ENCODE measurements at places on chromosomes 4 and X.

- no peak for DNase-seq
Measured at GRCh38 chrX:125883169-125883568, 282.9 kb downstream of the DCAF12L2 start.

DNA sequence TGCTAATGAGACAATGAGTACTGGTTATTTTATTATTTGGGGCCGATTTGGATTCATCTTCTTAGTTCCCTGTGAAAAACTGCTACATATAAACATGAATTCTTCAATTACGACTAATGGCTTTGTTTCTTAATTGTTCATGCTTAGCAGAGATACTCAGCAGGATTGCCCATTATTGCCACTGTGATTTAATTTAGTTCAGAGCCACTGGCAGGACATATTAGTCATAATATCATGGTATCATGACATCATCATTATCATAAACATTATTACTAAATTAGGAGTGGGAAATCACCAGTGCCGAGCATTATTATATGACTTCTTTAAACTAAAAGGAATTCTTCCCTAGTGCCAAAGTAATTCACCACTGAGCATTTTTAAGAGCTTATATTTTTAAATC, 201.4 kb downstream of the SPOCK3 start:
- no peak for DNase-seq

DNA sequence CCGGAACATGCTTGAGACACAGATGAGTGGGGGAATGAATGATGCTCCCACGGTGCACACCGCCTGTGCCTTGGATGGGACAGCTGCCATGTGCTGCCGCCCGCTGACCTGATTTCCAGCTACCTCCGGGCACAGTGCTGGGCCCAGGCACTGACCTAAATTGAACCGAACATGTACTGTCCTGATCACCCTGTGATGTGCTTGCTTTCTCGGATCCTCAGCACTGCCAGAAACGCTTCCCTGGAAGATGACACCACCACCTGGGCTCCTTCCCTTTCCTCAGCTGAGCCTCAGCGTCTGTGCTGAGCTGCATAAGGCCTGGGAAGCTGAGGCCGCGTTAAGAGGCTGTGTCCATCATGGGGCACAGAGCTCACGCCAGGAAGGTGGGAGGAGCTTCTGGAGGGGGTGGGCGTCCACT, 39.3 kb upstream of the MXD4 start:
- DNase-seq = no peak

- no peak for DNase-seq
Measured at GRCh38 chr4:184893801-184894571, 68.2 kb upstream of the ACSL1 start.

- no peak for DNase-seq
Measured at GRCh38 chr4:8402640-8403039, 37.9 kb downstream of the ACOX3 start.

DNA sequence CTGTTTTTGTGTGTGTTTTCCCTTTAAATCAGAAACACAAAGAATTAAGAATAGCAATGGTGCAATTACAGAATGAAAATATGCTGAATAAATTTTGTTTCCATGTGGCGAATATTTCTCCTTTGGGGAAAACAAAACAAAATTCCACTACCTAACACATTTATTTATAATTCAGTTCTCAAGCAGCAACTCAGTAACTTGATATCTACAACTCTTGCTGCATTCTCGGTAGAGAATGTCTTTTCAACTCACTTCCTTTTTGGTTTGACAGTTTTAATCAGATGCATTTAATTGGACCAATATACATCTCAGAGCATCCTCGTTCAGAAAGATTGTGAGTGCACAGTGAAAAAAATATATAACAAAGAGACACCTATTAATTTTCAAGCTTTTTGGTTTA, 30.8 kb downstream of the ZNF827 start:
- no peak for DNase-seq

DNA sequence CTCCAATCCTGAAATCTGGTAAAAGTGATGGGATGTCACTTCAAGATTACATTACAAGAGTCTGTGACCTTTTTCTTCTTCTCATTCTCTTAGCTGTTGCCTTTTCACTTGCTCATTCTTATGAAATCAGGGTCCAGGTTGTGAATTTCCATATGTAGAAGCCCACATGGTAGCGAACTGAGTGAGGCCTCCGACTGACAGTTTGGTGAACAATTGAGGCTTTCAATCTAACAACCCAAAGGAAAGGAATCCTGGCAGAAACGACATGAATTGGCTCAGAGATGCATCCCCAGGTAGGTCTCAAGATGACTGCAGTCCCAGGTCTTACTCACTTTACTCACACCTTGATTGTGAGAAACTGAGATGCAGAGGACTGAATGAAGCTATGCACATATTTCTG, 203.4 kb upstream of the FAT4 start:
- no peak for DNase-seq

- peak; percentile 91 for DNase-seq
Measured at GRCh38 chrX:91434351-91435168, at the start of gene PABPC5. TSS of gene PABPC5 (plus strand) at chrX:91434839. CDS start at chrX:91435578, 739 bp downstream.

- no peak for DNase-seq
Measured at GRCh38 chr4:16213121-16213520, 13.2 kb downstream of the TAPT1 start.

DNA sequence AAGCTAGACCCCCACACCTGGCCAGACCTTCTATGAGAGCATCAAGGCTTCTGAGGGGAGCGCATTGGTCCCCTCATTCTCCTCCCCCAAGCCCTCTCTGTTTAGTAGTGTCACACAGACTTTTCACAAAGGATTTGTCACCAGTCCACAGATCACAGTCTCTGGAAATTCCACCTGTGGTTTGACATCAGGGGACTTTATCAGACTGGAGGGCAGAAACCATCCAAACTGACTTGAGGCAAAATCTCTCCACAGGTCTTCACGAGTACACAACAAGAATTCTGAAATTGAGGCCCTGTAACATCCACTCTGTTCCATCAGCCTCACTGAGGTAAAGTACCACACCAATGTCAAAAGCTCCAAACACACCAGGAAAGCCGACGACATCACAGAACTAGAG, 112.5 kb downstream of the SH3KBP1 start:
- DNase-seq = no peak

DNA sequence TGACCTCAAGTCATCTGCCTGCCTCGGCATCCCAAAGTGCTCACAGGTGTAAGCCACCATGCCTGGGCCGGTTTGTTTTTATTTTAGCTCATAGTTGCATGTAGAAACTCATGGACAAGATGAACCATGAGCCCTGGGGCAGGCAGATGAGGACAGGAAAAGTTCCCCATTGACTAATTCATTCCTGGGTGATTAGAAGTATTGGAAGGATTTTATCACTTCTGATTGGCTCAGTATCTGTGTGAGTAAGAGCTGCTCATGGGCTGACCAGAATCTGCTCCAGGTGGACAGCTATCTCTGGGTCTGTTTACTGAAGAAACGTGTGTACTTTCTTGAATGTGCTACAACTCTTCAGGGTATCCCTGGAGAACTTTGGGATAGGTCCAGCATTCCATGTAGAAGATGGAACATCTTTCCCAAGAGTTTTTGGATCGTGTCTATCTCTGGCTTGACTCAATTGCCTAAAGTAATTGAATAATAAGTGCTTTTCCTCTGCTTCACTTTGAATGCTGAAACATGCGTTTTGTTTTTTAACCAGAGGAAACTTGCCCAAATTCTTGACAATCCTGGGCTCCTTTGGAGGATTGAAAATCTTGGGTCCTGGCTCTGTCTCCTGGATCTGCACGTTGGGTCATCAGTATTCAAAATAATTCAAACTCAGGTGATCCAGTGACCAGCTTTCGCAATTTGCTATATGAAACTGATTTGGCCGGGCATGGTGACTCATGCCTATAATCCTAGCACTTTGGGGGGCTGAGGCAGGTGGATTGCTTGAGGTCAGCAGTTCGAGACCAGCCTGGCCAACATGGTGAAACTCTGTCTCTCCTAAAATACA, 88.6 kb upstream of the DHRSX start:
- DNase-seq = no peak

GRCh38 chr4:76322236-76322635, 15.7 kb downstream of the STBD1 start:
- DNase-seq = no peak

DNA sequence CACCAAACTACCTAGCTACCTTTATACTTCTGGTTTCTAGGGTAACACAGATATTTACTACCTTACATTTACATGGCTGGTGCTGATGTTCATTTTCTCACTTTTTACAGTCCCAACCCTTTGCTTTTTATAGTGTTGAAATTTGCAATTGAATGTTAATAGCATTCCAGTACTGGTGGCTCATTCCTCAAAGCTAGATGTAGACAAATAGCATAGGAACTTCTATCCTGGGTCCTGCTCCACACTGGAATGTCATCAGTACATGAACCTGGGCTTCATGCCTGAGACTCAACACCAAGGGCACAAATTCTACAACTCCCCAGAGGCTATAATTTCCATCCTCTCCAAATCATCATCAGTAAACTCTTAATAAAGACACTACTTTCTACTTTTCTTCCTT, 10.3 kb upstream of the TRMT2B start:
- no peak for DNase-seq

DNA sequence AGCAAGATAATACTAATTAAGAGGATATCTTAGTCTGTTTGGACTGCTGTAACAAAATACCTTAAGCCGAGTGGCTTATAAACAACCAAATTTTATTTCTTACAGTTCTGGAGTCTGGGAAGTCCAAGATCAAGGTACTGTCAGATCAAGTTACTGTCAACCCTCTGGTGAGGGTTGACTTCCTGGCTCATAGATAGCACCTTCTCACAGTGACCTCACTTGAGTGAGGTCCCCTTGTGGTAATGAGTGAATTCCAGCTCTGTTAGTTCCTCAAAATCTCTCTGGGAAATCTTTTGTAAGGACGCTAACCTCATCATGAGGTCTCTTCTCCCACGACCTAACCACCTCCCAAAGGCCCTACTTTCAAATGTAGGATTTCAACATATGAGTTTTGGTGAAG, 36.9 kb upstream of the ADGRA3 start:
- no peak for DNase-seq

Data from adrenal gland (tissue), 19 donors.